Stimulated activated CD8-positive, alpha-beta memory T cell treated with anti-CD3 and anti-CD28 coated beads, Interleukin-4, amount 100 ng/mL, for 48 hours (primary cell): ENCODE measurements at places on chromosomes 3 and 15.

- DNase-seq, result no peak
These were observed 493.4 kb upstream of the ALCAM start for GRCh38 chr3:104873331-104873730.

GRCh38 chr3:77489216-77489615 lies 449.3 kb downstream of the ROBO2 start:
- DNase-seq, result no peak

DNA sequence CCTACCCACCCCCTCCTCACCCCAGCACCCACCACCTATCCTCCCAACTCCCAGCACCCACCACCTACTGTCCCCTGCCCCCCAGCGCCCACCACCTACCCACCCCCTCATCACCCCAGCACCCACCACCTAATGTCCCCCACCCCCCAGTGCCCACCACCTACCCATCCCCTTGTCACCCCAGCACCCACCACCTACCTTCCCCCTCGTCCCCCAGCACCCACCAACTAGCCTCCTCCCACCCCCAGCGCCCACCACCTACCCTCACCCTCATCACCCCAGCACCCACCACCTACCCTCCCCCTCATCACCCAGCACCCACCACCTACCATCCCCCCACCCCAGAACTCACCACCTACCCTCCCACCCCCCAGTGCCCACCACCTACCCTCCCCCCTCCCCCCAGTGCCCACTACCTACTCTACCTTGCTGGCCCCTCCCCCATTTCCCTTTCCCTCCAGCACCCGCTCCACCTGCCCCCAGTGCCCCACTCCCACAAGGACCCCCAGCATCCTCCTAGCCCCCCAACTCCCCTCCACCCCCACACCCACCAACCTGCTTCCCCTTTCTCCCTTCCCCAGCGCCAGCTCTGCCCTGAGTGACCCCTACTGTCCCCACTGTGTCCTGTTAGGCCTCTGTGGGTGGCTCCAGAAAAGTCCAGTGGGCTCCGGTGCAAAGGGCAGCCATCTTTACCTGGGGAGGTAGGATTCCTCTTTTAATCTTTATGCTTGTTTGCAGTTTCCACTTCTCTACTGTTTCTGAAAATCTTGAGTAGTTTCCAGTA lies 1.2 kb downstream of the UROC1 start:
- no peak for DNase-seq

DNA sequence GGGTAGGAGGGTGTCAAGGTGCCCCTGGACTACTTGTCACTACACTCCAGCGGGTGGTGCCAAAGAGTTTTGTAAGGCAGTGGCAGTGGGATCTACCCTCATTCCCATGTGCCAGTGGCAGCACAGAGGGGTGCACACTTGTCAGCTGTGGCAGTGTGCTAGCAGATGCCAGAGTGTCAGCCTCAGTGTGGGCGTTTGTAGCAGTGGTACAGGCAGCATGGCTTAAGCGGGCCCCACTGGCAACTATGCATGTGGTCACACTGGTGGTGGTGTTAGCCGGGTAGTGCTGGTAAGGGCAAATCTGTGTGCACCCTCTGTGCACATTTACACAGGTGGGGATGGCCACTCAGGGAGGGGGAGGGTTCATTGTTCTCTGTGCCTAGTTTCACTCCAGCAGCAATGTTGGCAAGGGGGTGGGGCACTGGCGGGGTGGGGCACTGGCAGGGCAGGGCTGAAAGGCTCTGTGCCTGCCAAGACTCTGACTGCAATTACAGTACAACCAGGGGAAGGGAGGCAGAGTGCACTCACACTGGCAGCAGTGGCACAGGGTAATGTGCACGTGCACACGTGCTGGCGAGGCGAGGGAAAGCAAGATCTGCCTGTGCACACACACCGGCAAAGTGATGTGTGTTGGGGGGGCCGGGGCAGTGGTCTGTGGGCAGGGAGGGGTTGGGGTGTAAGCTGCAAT lies 31.8 kb downstream of the MYO9A start:
- no peak for DNase-seq

GRCh38 chr3:98702166-98702565 lies 61.0 kb upstream of the ST3GAL6 start:
- no peak for DNase-seq

- no peak for DNase-seq
These were observed 136.8 kb upstream of the FOXB1 start for GRCh38 chr15:59867086-59867855.

DNA sequence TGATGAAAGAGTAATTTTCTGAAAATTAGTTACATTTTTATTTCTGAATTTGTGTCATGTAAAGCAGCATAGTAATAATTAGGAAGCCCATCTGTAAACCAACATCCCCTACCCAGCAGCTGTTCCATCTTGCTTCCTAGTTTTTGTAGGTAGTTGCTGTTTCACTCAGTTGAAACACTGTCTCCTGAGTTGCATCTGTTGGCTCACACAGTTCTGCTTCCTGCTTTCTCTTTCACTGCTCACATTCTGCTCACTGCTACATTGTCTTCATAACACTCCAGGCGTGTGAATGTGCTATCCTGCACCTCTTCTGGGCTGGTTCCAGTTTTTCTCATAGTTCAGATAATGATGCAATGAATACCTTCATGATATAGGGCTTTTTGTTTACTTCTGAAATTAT lies 123.4 kb downstream of the EPHB1 start:
- DNase-seq, result no peak

DNA sequence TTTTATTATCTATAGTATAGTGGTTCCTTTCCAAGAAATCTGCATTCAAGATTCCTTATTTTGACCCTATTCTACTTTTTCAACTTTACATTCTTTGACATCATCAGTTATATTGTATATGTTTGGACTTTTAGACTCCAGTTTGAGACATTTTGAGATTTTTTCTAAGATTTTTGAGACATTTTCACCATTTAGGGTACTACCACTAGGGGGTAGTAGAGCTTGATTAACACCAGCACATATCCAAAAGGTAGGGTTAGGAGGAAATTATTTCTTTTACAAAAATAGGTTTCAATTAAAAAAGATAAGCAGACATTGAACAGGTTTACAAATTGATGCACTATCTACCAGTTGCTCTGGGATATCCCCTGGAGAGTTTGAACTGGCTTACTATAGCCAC lies 262.5 kb downstream of the SCAPER start:
- no peak for DNase-seq
